Stimulated activated CD8-positive, alpha-beta memory T cell treated with anti-CD3 and anti-CD28 coated beads, Interleukin-12 subunit alpha, Interleukin-12 subunit beta, amount 100 ng/mL, for 1 hour (primary cell): ENCODE measurements at places on chromosomes 7 and 10.

DNA sequence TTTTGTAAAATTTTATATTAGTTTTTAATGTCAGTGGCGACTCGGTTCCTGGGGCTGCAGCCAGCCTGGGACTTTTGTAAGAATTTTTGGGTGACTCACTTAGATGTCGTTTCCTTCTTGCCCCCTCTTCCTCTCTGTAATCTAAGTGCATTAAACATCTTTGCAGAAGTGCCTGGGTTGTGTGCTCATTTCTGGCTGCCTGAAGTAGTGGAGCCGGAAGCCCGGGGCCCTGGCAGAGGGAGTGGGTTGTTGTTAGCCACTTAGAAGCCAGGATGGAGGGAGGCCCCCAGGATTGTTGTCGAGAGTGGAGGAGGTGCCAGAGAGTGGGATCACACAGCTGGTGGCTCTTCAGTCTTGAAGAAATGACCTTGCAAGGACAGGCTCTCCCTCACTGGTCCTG is 11.0 kb upstream of the TRIM8 start:
- DNase-seq: no peak

- no peak for DNase-seq
Observed at GRCh38 chr10:127228195-127228787, 31.9 kb upstream of the INSYN2A start.

DNA sequence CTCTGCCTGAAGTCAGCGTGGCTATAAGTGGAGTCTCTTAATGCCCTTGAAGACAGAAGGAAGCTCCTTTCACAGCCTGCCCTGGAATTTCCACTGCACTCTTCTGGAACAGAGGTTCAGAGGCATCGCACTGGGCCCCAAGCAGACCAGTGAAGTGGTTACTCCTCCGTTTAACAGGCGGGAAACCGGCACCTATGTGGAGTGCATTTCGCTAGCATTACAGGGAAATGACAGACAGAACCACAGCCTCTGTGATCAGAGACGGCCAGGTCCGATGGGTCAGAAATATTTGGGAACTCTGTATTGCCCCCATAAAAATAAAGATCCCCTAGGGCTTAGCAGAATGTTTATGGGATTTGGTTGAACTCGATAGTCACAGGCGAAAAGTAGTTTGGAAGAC is 406.9 kb upstream of the PRKCQ start:
- no peak for DNase-seq

DNA sequence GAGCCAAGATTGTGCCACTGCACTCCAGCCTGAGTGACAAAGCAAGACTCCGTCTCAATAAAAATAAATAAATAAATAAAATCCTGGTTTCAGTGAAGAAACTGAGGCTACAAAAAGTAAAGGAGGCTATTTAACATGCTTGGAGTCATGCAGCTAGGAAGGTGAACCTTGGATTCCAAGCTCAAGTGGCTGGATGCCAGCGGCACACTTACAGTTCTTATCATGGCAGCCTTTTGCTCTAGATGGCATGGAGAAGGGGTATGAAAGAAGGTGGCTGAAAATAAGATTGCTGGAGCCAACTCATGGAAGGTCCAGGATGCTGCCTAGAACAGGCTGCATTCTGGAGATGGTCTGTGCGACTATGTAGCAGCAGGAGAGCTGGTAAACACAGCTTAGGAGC is 170.0 kb downstream of the SLC25A13 start:
- no peak for DNase-seq

- DNase-seq: no peak
Observed at GRCh38 chr7:18128846-18129245, 101.2 kb upstream of the PRPS1L1 start.

GRCh38 chr7:158378978-158379377 is 208.6 kb downstream of the PTPRN2 start:
- DNase-seq: no peak

DNA sequence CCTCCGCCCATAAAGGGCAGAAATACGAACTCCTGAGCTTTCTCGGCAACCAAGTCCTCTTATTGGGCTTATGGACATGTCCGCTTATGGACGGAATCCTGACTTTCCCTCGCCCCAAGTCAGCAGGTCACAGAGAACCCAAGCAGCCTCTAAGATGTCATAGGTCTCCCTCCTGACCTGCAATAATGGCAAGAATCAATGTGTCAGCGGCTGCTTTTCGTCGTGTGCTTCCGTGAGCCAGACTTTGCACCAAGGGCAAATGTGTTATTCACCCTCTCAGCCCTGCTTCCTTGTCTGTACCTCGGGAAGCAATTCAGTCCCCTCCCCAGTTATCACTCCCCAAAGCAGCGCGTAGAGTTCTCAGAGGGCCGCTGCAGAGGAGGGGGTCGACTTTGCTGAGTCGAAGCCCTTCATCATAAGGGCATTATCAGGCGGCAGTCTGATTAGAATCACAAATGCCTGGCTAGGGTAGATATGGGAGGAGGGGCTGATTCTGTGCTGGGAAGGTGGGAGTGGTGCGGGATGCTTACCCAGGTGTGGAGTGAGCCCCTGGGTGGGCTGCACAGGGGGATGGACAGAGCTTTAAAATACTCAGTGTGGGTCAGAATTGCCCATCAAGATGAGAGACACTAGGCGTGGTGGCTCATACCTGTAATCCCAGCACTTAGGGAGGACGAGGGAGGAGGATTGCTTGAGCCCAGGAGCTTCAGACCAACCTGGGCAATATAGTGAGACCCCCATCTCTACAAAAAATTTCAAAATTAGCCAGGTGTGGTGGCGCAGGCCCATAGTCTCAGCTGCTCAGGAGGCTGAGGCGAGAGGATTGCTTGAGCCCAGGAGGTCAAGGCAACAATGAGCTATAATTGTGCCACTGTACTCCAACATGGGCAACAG is 36.0 kb downstream of the COL26A1 start:
- DNase-seq: no peak

GRCh38 chr7:28174901-28175661 is 5.5 kb downstream of the JAZF1 start:
- no peak for DNase-seq

DNA sequence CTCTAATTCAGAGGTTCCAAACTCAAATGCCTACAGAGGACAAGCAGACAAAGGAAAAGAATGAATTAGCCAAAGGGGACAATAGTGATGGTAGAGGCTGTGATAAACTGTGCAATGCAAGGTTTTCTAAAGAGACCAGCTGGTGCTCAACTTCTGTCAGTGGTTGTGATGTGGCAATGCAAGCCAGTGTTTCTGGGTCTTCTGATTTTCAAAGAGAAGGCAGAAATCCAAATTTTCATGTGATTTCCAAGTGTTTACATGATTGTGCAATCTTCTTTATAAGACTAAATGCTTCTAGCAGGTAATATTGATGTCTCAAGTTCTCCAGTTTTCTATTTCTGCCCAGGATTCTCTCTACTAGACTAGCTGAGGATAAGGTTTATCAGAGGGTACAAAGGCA is 135.9 kb downstream of the PCDH15 start:
- no peak for DNase-seq

- no peak for DNase-seq
Observed at GRCh38 chr10:34292194-34292565, 522.9 kb downstream of the PARD3 start.

- no peak for DNase-seq
Observed at GRCh38 chr10:83816942-83817341, 322.4 kb upstream of the GHITM start.

- no peak for DNase-seq
Observed at GRCh38 chr10:74949034-74949832, 122.8 kb downstream of the KAT6B start.

GRCh38 chr7:40192036-40192435 is 57.2 kb downstream of the SUGCT start:
- DNase-seq: no peak

GRCh38 chr7:87188930-87189329 is 30.6 kb downstream of the TMEM243 start:
- no peak for DNase-seq

- no peak for DNase-seq
Observed at GRCh38 chr7:103710247-103710646, 264.2 kb upstream of the SLC26A5 start.

GRCh38 chr10:66837990-66838389 is 87.8 kb upstream of the LRRTM3 start:
- DNase-seq: no peak

GRCh38 chr10:114957673-114958072 is 19.7 kb downstream of the TRUB1 start:
- DNase-seq: no peak

GRCh38 chr10:66799474-66799873 is 126.4 kb upstream of the LRRTM3 start:
- no peak for DNase-seq

GRCh38 chr7:42494736-42495135 is 257.7 kb upstream of the GLI3 start:
- DNase-seq: no peak

DNA sequence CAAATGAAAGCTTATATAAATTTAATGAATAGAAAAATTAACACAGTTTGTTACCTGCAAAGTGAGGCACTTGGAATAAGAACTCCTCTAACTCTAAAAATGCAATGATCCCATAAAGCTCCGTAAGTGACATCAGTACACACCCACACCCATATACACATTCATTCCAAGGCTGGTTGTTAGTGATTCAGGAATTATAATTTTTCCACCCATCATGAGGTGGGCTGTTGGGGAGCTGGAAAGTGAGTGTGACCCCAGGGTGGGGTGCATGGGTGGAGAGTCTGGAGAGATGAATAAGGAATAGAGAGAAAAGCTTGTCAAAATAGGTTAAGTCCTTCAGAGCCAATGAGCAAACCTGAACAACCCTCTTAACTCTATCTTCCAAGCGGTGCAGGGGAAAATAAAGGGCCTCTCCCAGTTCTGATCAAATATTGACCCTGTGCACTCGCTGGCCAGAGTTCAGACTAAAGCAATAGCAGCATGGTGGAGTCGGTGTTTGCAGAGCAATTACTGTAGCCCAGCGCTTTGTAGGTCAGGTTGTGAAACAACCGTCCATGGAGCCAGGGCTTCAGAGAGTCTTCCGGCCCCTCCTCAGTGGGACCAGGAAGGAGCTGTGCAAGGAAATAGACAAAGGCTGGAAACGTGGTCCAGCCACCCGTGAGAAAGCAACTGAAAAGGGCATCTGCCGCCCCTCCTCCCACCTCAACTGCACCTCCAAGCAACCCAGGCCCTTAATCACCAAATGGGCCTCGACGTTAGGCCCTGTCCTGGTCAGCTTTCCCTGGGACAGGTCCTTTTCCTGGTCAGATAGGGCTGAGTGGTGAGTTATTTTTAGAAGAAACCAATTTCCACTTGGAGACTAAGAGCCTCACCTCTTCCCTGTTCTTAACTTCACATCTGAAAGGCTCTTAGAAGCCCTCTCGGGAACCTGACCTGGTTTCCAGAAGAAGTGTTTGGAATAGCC is 61.2 kb downstream of the SH3PXD2A start:
- DNase-seq: no peak

DNA sequence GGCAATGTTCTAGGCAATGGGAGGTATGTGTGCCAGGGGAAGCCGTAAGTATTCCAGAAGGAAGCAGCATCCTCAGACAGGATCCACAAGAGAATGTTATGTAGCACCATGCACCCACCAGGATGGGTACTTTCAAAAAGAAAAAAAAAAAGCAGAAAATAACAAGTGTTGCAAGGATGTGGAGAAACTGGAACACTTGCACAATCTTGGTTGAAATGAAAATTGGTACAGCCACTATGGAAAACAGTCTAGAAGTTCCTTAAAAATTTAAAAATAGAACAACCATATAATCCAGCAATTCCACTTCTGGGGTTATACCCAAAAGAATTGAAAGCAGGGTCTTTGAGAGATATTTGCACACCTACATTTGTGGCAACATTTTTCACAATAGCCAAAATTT is 20.2 kb downstream of the C10orf71 start:
- DNase-seq: no peak

GRCh38 chr7:36264123-36264801 is 111.2 kb downstream of the EEPD1 start:
- no peak for DNase-seq

DNA sequence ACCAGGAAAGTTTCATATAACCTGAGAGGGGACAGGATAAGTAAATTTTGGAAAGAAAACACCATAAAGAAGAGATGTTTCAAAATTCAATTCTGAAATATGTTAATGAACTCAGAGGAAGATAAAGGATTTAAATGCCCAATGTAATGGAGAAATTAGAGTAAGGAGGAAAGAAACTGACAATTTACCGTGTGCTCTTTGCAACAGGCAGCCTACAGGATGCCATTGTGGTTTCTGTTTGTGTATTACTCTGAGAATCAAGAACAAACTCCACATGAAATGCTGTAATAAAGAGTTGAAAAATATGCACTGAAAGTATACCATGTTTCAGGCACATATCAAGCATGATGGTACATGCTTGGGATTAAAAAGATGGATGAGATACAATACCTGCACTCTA is 44.8 kb upstream of the GLCCI1 start:
- DNase-seq: no peak

DNA sequence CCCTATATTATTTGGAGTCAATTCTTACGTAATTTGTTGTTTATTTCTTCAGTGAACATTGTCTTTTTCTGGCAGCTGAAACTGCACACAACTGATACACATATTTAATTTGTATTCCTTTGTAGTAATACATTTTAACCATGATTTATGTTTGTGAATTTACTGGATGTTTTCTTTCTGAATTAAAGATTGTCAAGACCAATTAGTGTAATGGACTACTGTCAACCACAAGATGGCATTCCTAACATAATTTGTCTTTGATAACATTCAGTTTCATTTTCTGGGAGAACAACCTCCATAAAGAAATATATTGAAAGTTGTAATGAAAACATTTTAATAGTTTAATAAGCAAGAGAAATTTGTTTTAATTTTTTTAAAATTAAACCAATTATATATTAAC is 10.1 kb downstream of the THNSL1 start:
- no peak for DNase-seq

- DNase-seq: no peak
Observed at GRCh38 chr7:17706275-17706674, 234.0 kb downstream of the SNX13 start.

- no peak for DNase-seq
Observed at GRCh38 chr7:104967595-104967994, 46.4 kb upstream of the KMT2E start.

- DNase-seq: no peak
Observed at GRCh38 chr10:110540031-110540430, 27.5 kb upstream of the SMC3 start.

GRCh38 chr10:107800061-107800460 is 635.6 kb upstream of the SORCS1 start:
- no peak for DNase-seq

- DNase-seq: no peak
Observed at GRCh38 chr7:44727158-44727936, 21.3 kb upstream of the ZMIZ2 start.

- DNase-seq: no peak
Observed at GRCh38 chr10:61842755-61843497, 58.6 kb upstream of the ARID5B start.

DNA sequence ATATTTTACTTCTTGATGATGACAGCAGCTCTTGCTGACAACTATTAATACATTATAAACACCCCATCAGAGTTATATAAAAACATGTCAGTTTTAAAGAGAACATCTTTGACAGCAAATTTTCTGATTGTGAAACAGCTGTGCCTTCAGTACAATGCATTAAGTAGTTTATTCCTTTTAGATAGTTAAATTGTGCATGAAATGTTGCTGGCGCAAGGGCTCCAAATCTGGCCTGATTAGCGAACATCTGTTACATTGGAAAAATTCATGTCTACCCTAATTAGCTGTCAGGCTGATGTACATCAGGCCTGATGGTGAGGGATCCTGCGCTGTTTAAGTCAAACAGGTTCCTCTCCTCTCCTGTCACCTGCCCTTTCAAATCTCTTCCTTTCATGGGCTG is 171.9 kb upstream of the SP8 start:
- DNase-seq: no peak

GRCh38 chr10:68223535-68224165 is 8.3 kb downstream of the ATOH7 start:
- DNase-seq: no peak
